ENCODE measurements at places on chromosomes 13 and 19. TPM values are rescaled to one million over a fixed set of nuclear protein-coding genes. Genes with fewer than 3 reads are reported as not detected.

Gene CLEC17A
- total RNA-seq = under 0.01 TPM

Gene PPM1N
- total RNA-seq = 1.9 TPM

Gene SGCG
- total RNA-seq = under 0.01 TPM

Gene SMG9
- 3.2 TPM for total RNA-seq

Gene ZNF302
- 14.7 TPM for total RNA-seq

Gene BEST2
- total RNA-seq = not detected

Gene TMEM190
- not detected for total RNA-seq

Gene PLIN5
- total RNA-seq = not detected

Gene SLC25A30
- 26.0 TPM for total RNA-seq

Gene ZNF587B
- total RNA-seq = 22.5 TPM

Gene MED25
- total RNA-seq = 14.1 TPM

Gene TMIGD2
- total RNA-seq = not detected

Gene CACNG6
- total RNA-seq = 2.6 TPM

Gene ZNF813
- 2.4 TPM for total RNA-seq

Gene TNFAIP8L1
- 26.9 TPM for total RNA-seq

Gene MCEMP1
- total RNA-seq = not detected

Gene MYO1F
- not detected for total RNA-seq

Gene CEACAM7
- not detected for total RNA-seq

Gene GPR12
- total RNA-seq = not detected

Gene MRI1
- total RNA-seq = 46.4 TPM

Gene SOX1
- not detected for total RNA-seq

Gene ZNF552
- total RNA-seq = 10.5 TPM

Gene COL5A3
- under 0.01 TPM for total RNA-seq

Gene KCTD4
- not detected for total RNA-seq

Measured in epithelial cell of umbilical artery (primary cell).